Keratinocyte (primary cell): ENCODE measurements at places on chromosomes 16 and 17. TPM values are rescaled to one million over a fixed set of nuclear protein-coding genes. Genes with fewer than 3 reads are reported as not detected.

SEPTIN12 gene
- not detected in 3 replicates for polyA plus RNA-seq

CTNS gene
- 7.4 to 10.3 TPM (median 10.2 TPM) in 3 replicates for polyA plus RNA-seq

SLFN14 gene
- not detected in 3 replicates for polyA plus RNA-seq

RNF222 gene
- polyA plus RNA-seq: 0.18 to 0.46 TPM (median 0.23 TPM) in 3 replicates

ENKD1 gene
- 4.3 to 4.6 TPM (median 4.4 TPM) in 3 replicates for polyA plus RNA-seq

BIRC5 gene
- polyA plus RNA-seq: 1.6 to 16.1 TPM (median 11.5 TPM) in 3 replicates

CPPED1 gene
- 12.1 to 14.4 TPM (median 12.6 TPM) in 3 replicates for polyA plus RNA-seq

CA7 gene
- not detected in 3 replicates for polyA plus RNA-seq

TNFRSF13B gene
- 0.09 TPM in 1 of 3 replicates, not detected in the others for polyA plus RNA-seq

NOG gene
- polyA plus RNA-seq: 0.32 to 2.9 TPM (median 0.68 TPM) in 3 replicates

CCDC78 gene
- polyA plus RNA-seq: 2.0 to 4.1 TPM (median 2.5 TPM) in 3 replicates

ITGAE gene
- 45.7 to 66.6 TPM (median 50.8 TPM) in 3 replicates for polyA plus RNA-seq

RFNG gene
- polyA plus RNA-seq: 10.2 to 25.3 TPM (median 13.6 TPM) in 3 replicates

SOST gene
- polyA plus RNA-seq: 0.02 to 0.04 TPM in 2 of 3 replicates, not detected in the other

DGKE gene
- polyA plus RNA-seq: 1.6 to 4.7 TPM (median 2.8 TPM) in 3 replicates

CCL17 gene
- polyA plus RNA-seq: not detected in 3 replicates

CFAP97D1 gene
- polyA plus RNA-seq: 0.01 TPM in 1 of 3 replicates, not detected in the others

LDHD gene
- polyA plus RNA-seq: 0.34 to 0.62 TPM (median 0.52 TPM) in 3 replicates

PRSS27 gene
- 0.20 to 0.67 TPM (median 0.22 TPM) in 3 replicates for polyA plus RNA-seq

KCNH4 gene
- not detected in 3 replicates for polyA plus RNA-seq

GNG13 gene
- not detected in 3 replicates for polyA plus RNA-seq

IL17C gene
- not detected in 3 replicates for polyA plus RNA-seq

TMEM238L gene
- 0.26 TPM in 1 of 3 replicates, not detected in the others for polyA plus RNA-seq

ZNF668 gene
- 5.5 to 9.4 TPM (median 8.3 TPM) in 3 replicates for polyA plus RNA-seq

CPNE7 gene
- polyA plus RNA-seq: 6.2 to 12.4 TPM (median 9.1 TPM) in 3 replicates

HOXB3 gene
- 0.63 to 1.2 TPM (median 1.1 TPM) in 3 replicates for polyA plus RNA-seq

NPIPA2 gene
- 0.61 to 2.1 TPM (median 1.3 TPM) in 3 replicates for polyA plus RNA-seq
